ENCODE measurements at places on chromosomes 13 and 19.

GRCh38 chr13:28679628-28680027, 20.7 kb downstream of the POMP start:
- no peak overlapping the region for H3K4me3 ChIP-seq
- DNase-seq, result no peak
- H3K4me1 ChIP-seq, result no peaks in the 10 kb centered on the region
- no peak overlapping the region for H3K27ac ChIP-seq

- H3K27ac ChIP-seq, result no peak overlapping the region
- H3K4me1 ChIP-seq, result no peaks in the 10 kb centered on the region
- H3K36me3 ChIP-seq, result no peaks in the 10 kb centered on the region
- H3K4me3 ChIP-seq, result no peak overlapping the region
Measured at GRCh38 chr19:50567052-50567841, 988 bp downstream of the LRRC4B start.

GRCh38 chr19:40422748-40423566, 2.8 kb downstream of the SERTAD1 start:
- peaks cover 6% of the 10 kb centered on the region for H3K4me1 ChIP-seq
- H3K36me3 ChIP-seq, result no peaks in the 10 kb centered on the region
- H3K27ac ChIP-seq, result peak overlapping the region; percentile 97
- H3K4me3 ChIP-seq, result no peak overlapping the region
- no peaks in the 10 kb centered on the region for H3K27me3 ChIP-seq

DNA sequence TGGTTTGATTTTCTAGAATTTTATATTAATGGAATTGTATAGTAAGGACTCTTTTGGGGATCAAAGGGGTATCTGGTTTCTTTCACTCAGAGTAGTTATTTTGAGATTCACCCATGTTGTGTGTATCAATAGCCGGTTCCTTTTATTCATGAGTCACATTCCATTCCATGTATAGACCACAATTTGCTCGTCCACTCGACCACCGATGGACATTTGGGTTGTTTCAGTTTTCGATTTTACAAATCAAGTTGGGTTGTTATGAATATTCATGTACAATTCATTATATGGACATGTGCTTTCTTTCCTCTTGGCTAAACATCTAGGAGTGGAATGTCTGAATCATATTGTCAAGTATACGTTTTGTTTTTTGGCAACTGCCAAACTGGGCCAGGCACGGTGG, 9.6 kb upstream of the EMP3 start:
- H3K27me3 ChIP-seq, result no peaks in the 10 kb centered on the region
- no peaks in the 10 kb centered on the region for H3K36me3 ChIP-seq
- no peaks in the 10 kb centered on the region for H3K4me1 ChIP-seq
- H3K4me3 ChIP-seq, result no peak overlapping the region
- no peak overlapping the region for H3K27ac ChIP-seq

GRCh38 chr13:110921209-110921608, 6.3 kb upstream of the ANKRD10 start:
- no peaks in the 10 kb centered on the region for H3K4me1 ChIP-seq
- no peaks in the 10 kb centered on the region for H3K27me3 ChIP-seq
- no peak overlapping the region for H3K27ac ChIP-seq
- no peak for DNase-seq
- H3K4me3 ChIP-seq, result no peak overlapping the region

DNA sequence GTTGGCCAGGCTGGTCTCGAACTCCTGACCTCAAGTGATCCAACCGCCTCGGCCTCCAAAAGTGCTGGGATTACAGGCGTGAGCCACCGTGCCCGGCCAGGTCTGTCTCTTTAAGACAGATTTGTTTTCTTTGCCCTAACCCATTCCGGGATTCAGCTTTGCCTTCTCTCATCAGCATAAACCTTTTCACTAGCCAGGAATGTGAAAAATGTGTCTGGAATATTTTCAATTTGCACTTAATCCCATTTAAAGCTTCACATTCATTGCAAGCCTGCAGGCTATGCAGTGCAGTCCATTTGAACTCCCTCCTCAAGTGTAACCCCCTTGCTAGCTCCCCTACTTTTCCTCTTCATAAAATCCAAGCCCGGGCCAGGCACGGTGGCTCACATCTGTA, 880 bp upstream of the TMEM160 start:
- no peaks in the 10 kb centered on the region for H3K4me1 ChIP-seq
- no peak for DNase-seq
- no peaks in the 10 kb centered on the region for H3K27me3 ChIP-seq
- no peak overlapping the region for H3K27ac ChIP-seq
- no peaks in the 10 kb centered on the region for H3K36me3 ChIP-seq

DNA sequence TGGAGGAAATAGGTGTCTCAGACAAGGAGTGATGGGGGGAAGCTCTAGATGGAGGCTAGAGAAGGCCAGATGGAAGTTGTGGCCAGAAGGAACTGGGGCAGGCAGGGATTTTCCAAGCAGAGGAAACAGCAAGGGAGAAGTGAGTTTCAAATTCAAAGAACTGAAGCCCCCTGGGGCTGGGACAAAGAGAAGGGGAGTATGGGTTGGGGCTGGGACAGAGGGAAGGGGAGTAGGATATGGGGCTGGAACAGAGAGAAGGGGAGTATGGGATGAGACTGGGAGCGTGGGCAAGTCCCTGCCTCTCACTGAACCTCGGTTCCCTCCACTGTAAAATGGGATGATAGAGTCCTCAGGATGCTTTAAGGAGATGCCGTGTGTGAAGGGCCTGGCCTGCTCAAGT, 1.9 kb upstream of the GTF2F1 start:
- no peak for DNase-seq
- H3K4me3 ChIP-seq, result no peak overlapping the region
- H3K27ac ChIP-seq, result no peak overlapping the region

GRCh38 chr13:30413842-30414241, 8.5 kb upstream of the UBE2L5 start:
- H3K4me3 ChIP-seq, result no peak overlapping the region
- no peaks in the 10 kb centered on the region for H3K27me3 ChIP-seq
- H3K27ac ChIP-seq, result no peak overlapping the region
- H3K36me3 ChIP-seq, result no peaks in the 10 kb centered on the region

- no peaks in the 10 kb centered on the region for H3K4me1 ChIP-seq
- H3K27ac ChIP-seq, result peak overlapping the region; percentile 97
- no peaks in the 10 kb centered on the region for H3K36me3 ChIP-seq
Measured at GRCh38 chr13:49444524-49445395, 686 bp downstream of the SETDB2 start.

GRCh38 chr19:37977992-37978391, 71.0 kb downstream of the SIPA1L3 start:
- H3K4me1 ChIP-seq, result peaks cover 15% of the 10 kb centered on the region
- H3K4me3 ChIP-seq, result no peak overlapping the region
- peak overlapping the region; percentile 68 for H3K27ac ChIP-seq
- DNase-seq, result peak; percentile 51
- H3K36me3 ChIP-seq, result no peaks in the 10 kb centered on the region
